Right ventricle myocardium inferior (tissue), 1 donor: ENCODE measurements at places on chromosomes 3 and 15. TPM values are rescaled to one million over a fixed set of nuclear protein-coding genes. Genes with fewer than 3 reads are reported as not detected.

DNA sequence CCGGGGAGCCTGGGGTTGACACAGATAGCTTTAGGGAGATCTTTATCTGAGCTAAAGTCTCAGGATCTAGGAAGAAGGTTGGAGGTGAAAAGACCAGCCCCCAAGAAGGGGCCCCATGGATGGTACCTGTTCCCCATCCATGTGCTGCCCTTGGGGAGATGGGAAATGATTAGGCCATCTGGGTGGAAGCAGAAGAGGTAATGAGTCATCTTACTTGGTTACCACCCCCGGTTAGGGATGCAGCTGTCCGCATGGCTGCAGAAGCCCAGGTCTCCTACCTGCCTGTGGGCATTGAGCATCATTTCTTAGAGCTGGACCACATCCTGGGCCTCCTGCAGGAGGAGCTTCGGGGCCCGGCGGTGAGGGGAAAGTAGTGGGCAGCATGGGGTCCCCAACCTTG is 3.1 kb upstream of the CPLX3 start:
- DNase-seq, result no peak

DNA sequence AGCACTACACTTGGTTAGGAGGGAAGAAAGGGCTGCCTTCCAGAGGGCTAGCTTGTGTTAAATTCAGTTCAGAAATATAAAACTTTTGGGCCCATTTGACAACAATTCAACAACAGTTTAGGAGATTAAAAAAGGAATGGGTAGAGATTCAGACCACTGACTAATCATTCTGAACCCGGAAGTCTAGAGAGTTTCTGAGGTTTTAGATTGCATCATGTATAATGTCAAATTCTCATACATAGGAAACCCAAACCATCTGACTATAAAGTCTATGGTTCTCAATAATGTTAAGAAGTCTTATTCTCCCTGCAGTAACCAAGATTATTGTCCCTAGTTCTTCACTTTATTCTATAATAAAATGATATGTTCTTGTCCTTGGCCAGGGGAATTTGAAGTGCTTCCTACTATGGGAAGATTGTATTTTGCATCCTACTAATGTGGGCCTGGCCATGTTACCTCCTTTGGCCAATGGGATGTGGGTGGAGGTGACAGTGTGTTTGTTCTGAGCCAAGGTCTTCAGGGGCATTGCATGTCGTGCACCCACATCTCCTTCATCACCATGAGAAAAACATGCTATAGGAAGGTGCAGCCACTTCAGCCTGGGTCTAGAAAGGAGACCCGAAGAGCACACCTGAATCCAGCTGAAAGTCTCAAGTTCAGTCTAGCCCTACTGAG is 66.4 kb upstream of the CCNL1 start:
- DNase-seq, result no peak

GRCh38 chr15:32904448-32904847 is 186.6 kb downstream of the GREM1 start:
- no peak for DNase-seq

GRCh38 chr3:198079771-198080520 is 119.9 kb downstream of the LMLN start:
- DNase-seq, result no peak

GRCh38 chr3:146164506-146164905 is 3.5 kb upstream of the PLOD2 start:
- DNase-seq, result no peak

DNA sequence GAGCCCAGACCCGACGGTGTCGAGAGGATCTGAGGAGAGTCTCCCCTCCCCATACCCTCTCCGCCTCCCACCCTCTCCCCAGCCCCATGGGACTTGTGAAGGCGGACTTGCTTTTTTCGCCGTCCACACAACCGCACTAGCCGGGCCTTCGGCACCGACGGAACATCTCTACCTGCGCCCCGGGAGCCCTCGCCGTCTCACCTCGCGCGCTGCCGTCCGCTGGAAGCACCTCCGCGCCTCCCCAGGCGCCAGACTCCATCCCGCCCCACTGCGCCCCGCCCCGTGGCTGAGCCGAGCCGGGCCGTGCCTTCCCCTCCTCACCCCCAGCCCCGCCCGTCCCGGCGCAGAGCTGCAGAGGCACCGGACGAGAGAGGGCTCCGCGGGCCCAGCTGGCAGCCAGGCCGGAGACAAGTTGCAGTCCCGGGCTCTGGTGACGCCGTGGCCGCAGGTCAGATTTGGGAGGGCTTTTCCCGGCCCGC is at the start of the genes DUOX1 and DUOXA1:
TSS of gene DUOX1 (plus strand) at position 344 of the 479 bp plus-strand sequence. CDS start 1,973 bp downstream, outside the sequence.
TSS of gene DUOXA1 (minus strand) at position 229 of the 479 bp plus-strand sequence. CDS start 6,865 bp downstream, outside the sequence.
- DNase-seq, result peak; percentile 67

DNA sequence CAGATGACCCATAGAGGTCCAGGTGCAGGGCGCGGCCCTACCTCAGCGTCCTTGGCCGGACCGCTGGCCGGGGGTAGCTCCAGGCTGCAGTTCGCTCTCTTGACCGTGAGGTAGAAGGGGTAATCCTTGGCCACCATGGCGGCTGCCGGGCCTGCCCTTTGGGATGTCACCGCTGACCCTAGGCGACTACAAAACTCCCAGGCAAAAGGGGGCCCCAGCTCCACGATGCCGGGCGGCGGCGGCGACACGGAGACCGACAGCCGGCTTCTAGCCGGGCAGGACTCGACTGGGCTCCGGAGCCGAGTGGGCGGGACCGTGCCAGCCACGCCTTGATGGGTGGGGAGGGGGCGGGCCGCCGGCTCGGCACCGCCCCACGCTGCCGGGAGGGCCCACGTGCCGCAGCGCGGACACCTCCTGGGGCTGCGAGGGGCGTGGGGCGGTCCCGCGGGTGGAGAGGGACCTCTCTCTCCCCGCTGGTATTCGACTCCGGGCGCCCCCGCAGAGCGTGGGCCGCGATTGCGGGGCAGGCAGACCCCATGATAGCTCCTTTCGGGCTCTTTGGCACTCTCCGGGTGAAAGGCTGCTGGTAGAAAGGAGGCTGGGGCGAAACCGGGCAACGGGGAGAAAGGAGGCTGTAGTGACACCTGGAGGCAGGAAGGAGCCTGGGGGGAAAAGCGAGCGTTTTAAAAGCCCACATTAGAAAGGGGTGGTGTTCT is at the start of gene ARHGEF3:
TSS of gene ARHGEF3 (minus strand) at position 288 of the 716 bp plus-strand sequence. CDS start at position 137, 151 bp downstream.
- DNase-seq, result peak; percentile 93

DNA sequence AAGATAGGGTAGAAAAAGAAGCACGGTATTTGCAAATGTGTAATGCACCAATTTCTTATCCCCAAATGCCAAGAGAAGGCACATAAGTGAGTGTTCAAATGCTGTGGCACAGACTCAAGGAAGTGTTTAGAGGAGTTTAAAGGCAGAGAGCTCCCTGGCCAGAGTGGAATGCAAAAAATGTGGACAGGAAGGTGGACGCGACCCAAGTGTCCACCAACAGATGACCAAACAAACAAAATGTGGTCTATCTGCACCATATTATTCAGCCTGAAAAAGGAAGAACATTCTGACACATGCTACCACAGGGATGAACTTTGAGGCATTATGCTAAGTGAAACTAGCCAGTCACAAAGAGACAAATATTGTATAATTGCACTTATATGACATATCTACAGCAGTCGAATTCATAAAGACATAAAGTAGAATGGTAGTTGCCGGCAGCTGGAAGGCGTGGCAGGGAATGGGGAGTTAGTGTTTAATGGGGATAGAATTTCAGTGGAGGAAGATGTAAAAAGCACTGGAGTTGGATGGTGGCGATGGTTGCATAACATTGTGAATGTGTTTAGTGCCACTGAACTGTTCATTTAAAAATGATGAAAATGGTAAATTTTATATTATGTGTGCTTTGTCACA is 126.6 kb downstream of the SRGAP3 start:
- no peak for DNase-seq

- DNase-seq, result no peak
Observed at GRCh38 chr3:150428562-150428961, 20.5 kb downstream of the TSC22D2 start.

- no peak for DNase-seq
Observed at GRCh38 chr3:66761093-66761780, 236.9 kb upstream of the KBTBD8 start.

- no peak for DNase-seq
Observed at GRCh38 chr15:88695691-88696251, 57.0 kb downstream of the ISG20 start.

GRCh38 chr3:181886676-181887075 is 175.0 kb downstream of the SOX2 start:
- no peak for DNase-seq

- DNase-seq, result no peak
Observed at GRCh38 chr15:47610736-47611135, 106.6 kb upstream of the SEMA6D start.

GUCA1C gene
- not detected for total RNA-seq

SNX33 gene
- total RNA-seq, result 13.3 TPM

C3orf20 gene
- not detected for total RNA-seq
